ENCODE measurements at places on chromosomes 16 and 17.

- H3K36me3 ChIP-seq, result no peaks in the 10 kb centered on the region
- H3K27me3 ChIP-seq, result peaks cover 1% of the 10 kb centered on the region
- H3K4me1 ChIP-seq, result no peaks in the 10 kb centered on the region
- H3K4me3 ChIP-seq, result no peak overlapping the region
Observed at GRCh38 chr16:52561910-52562741, 15.2 kb upstream of the TOX3 start.

- peak; percentile 70 for DNase-seq
- H3K27ac ChIP-seq, result no peak overlapping the region
Observed at GRCh38 chr17:34171245-34171818, 83.8 kb upstream of the CCL2 start.

DNA sequence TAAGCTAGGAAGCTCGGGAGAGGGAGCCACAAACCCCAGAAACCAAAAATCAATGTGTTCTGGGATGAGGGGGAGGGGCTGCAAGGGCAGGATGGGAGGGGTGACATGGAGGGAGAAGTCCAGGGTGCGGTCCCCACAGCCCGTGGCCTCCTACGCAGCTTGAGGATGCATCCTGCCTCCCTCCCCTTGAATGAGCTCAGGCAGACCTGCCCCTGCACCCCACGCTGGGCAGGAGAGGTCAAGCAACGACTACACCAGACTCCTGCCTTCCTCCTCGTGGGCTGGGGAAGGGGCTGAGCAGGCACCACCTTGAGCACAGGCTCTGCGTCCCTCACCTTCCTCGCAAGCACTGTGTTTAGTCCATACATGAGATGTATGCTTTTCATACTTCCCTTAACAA lies 3.9 kb downstream of the ANKRD13B start:
- no peaks in the 10 kb centered on the region for H3K36me3 ChIP-seq
- peaks cover 16% of the 10 kb centered on the region for H3K4me1 ChIP-seq
- no peak overlapping the region for H3K4me3 ChIP-seq
- DNase-seq, result no peak
- H3K27me3 ChIP-seq, result no peaks in the 10 kb centered on the region

- peaks cover 40% of the 10 kb centered on the region for H3K36me3 ChIP-seq
- no peak for DNase-seq
- H3K27me3 ChIP-seq, result no peaks in the 10 kb centered on the region
- H3K4me1 ChIP-seq, result peaks cover 26% of the 10 kb centered on the region
- peak overlapping the region; percentile 92 for H3K27ac ChIP-seq
Observed at GRCh38 chr16:31700200-31700529, 172.5 kb downstream of the AHSP start.

DNA sequence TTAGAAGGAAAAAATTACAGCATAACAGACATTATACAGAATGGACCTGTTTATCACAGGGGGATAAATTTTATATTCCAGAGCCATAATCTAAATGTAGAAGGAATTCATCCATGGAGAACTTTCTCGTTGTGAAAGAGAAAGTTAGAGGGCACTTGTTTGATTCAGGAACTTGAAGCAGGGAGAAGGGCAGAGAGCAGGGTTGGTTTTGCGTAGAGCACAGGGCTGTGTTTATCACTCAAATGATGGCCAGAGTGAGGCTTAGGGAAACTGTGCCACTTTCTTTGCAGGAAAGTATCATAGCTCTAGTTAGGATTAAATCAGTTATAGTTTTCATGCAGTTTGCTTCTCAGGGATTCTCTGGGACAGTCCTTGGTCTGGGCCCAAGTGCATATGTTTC lies 29.1 kb upstream of the MED13 start:
- H3K27me3 ChIP-seq, result no peaks in the 10 kb centered on the region
- peaks cover 20% of the 10 kb centered on the region for H3K4me1 ChIP-seq
- H3K4me3 ChIP-seq, result no peak overlapping the region
- DNase-seq, result no peak
- H3K27ac ChIP-seq, result no peak overlapping the region

- H3K4me3 ChIP-seq, result no peak overlapping the region
- no peaks in the 10 kb centered on the region for H3K36me3 ChIP-seq
- DNase-seq, result no peak
- H3K27me3 ChIP-seq, result peaks cover 25% of the 10 kb centered on the region
- H3K27ac ChIP-seq, result no peak overlapping the region
Observed at GRCh38 chr17:44914148-44914547, 1.2 kb downstream of the GFAP start.

- DNase-seq, result no peak
- H3K4me3 ChIP-seq, result no peak overlapping the region
- H3K36me3 ChIP-seq, result no peaks in the 10 kb centered on the region
Observed at GRCh38 chr17:44977814-44978550, 9.9 kb upstream of the C1QL1 start.

DNA sequence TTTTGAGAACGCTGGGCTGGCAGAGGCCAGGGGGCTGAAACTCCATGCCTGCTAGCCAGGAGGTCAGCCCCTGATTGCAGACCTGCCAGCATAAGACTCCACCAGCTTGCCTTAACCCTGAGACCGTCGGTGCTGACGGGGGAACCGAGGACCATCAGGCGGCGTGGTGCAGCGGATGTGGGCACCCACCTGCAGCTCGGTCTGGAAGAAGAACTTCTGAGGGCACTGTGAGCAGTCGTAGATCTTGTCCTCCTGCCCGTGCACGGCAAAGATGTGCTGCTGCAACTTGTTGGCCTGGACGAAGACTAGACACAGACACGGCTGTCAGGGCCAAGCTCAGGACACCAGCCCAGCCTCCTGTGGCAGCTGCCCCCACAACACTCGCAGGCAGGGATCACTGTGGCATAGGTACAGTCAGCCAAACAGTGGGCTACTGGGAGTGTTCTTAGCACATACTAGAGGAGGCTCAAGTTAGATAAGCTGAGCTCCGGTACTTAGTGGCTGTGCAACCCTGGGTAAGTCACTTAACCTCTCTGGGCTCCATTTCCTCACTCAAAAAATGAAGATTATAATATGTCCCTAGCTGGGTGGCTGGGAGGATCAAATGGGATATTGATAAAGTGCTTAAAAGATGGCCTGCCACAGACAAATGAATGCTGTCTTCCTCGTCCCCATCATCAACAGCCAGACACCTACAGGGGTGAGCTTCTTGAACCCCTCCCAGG lies 150.0 kb downstream of the C16orf78 start:
- no peak overlapping the region for H3K27ac ChIP-seq
- no peaks in the 10 kb centered on the region for H3K27me3 ChIP-seq
- no peak for DNase-seq
- no peak overlapping the region for H3K4me3 ChIP-seq

DNA sequence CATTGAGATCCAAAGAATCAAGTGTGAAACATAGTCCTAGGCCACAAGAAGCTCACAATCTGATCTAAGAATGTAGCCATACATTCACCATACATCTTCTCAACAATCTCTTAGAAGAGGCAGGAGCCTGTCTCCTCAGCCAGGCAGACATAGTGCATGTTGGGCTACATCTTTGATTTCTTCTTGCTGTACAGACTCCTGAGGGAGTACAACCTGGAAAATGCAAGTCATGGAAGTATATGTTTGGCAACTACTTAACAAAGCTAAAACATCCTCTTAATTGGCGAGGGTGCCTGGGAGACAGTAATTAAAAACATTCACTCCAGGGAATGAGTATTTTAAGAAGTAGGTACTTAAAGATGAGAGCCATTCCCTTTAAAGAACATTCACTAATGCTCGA lies 79.2 kb upstream of the NOG start:
- H3K4me1 ChIP-seq, result no peaks in the 10 kb centered on the region
- no peak overlapping the region for H3K4me3 ChIP-seq
- no peak for DNase-seq
- no peak overlapping the region for H3K27ac ChIP-seq
- H3K27me3 ChIP-seq, result peaks cover 8% of the 10 kb centered on the region

DNA sequence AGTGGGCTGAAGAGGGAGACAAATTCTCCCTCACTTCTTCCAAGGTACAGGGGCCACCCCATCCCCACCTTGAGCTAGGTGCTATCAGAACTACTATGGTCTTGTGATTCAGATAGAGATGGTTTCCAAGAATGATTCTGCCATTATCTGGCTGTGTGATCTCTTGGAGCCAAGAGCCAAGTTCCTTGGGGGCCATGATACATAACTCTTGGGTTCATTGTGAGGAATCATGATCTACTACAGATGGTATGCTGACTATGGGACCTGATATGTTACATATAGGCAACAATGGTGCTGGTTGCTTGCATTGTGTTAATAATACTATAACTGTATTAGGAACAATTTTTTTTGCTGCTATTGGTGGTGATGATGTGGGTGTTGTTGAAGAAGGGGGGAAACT lies 45.7 kb downstream of the DYNLRB2 start:
- peaks cover 45% of the 10 kb centered on the region for H3K4me1 ChIP-seq
- DNase-seq, result no peak

DNA sequence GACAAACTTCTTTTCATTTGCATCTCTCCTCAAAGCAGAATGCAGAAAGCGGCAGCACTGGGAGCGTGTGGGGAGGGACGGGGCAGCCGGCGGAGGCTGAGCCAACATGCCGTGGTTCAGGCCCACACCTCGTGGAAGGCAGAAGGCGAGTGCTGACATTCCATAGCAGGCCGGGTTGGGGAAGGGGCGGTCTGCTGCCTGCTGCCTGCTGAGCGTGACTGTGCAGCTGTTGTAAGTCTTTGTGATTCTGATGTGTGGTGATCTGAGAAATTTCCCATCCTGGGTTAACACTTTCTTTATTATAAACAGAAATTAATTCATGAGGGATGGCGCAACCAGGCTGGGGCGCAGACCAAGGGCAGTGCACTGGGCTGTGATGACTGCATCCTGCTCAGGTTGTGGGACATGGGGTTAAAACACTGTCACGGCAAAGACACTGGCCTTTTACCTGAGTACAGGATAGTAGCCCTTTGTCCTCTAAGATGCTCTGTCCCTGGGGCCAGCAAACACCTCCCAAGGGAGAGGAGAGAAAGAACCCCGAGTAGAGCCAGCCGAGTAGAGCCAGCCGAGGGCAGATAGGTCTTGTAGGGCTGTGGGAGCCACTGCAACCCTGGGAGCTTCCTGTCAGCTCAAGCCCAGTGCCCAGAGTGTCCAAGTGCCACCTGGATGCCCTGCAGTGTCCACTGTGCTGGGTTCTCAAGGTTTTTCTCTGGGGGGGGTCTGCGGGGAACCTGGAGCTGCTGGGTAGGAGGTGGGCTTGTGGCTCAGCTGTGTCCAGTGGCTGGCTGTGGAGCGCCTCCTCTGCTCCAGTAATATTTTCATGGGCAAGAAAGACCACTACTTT lies 8.8 kb upstream of the DNASE1 start:
- no peak overlapping the region for H3K27ac ChIP-seq
- H3K27me3 ChIP-seq, result no peaks in the 10 kb centered on the region
- H3K4me1 ChIP-seq, result no peaks in the 10 kb centered on the region
- no peak for DNase-seq
- H3K36me3 ChIP-seq, result no peaks in the 10 kb centered on the region

DNA sequence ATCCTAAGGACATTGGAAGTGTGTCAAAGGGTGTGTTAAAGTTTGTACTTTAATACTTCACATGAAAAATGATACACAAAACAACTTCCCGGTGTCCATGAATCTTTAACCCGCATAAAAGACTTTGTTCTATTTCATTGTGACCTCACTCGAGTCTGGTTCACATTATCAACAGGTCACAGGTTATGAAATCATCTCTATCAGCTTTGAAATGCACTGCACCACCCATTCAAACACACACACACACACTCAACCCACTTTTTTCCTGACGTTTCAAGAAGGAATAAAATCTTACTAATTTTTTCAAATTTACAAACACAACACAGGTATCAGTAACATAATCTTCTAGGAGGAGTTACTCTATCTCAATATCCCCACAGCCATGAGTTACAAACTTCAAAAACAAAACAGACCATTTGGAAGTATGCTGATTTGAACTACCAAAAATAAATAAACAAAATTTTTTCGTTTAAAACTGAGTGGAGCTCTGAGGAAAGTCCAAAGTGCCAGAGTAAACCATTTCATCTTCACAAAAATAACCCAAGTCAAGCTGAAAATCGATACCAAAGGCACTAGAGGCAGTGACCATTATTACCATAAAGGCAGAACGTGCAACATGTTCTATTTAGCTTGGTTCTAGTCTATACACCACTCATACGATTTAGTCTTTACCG lies 2.7 kb downstream of the ACOX1 start:
- H3K27me3 ChIP-seq, result no peaks in the 10 kb centered on the region
- peaks cover 12% of the 10 kb centered on the region for H3K36me3 ChIP-seq
- peak overlapping the region; percentile 21 for H3K4me3 ChIP-seq

- no peaks in the 10 kb centered on the region for H3K4me1 ChIP-seq
- no peak overlapping the region for H3K27ac ChIP-seq
- no peak overlapping the region for H3K4me3 ChIP-seq
- H3K27me3 ChIP-seq, result no peaks in the 10 kb centered on the region
- no peaks in the 10 kb centered on the region for H3K36me3 ChIP-seq
Observed at GRCh38 chr16:7910116-7910515, 577.5 kb downstream of the RBFOX1 start.

All from activated CD4-positive, alpha-beta T cell treated with anti-CD3 and anti-CD28 coated beads for 36 hours (primary cell).